K562 (cell line): ENCODE measurements at places on chromosomes 4 and X. TPM values are rescaled to one million over a fixed set of nuclear protein-coding genes. Genes with fewer than 3 reads are reported as not detected.

TBX22 gene
- not detected in 2 replicates for total RNA-seq

HPGD gene
- 3.3 and 3.5 TPM in 2 replicates for total RNA-seq

C1QTNF7 gene
- total RNA-seq, result not detected in 2 replicates

RAB39B gene
- total RNA-seq, result 0.07 and 0.09 TPM in 2 replicates

SAGE1 gene
- total RNA-seq, result 22.8 and 22.9 TPM in 2 replicates

TMPRSS11A gene
- total RNA-seq, result not detected in 2 replicates

SEPSECS gene
- total RNA-seq, result 10.5 and 12.5 TPM in 2 replicates

COX18 gene
- 15.3 and 17.5 TPM in 2 replicates for total RNA-seq

GJB1 gene
- 0.11 TPM in 1 of 2 replicates, not detected in the other for total RNA-seq

LDOC1 gene
- 2.2 and 2.4 TPM in 2 replicates for total RNA-seq

CPE gene
- total RNA-seq, result 0.16 and 0.22 TPM in 2 replicates

REPS2 gene
- 0.07 and 0.18 TPM in 2 replicates for total RNA-seq

IL2 gene
- 0.89 and 1.6 TPM in 2 replicates for total RNA-seq

ZNF711 gene
- 4.0 and 4.2 TPM in 2 replicates for total RNA-seq

HPF1 gene
- total RNA-seq, result 31.1 and 31.6 TPM in 2 replicates

FRMD7 gene
- total RNA-seq, result not detected in 2 replicates

BMX gene
- 1.3 and 1.4 TPM in 2 replicates for total RNA-seq

OPRPN gene
- not detected in 2 replicates for total RNA-seq

HSFX2 gene
- 0.11 TPM in 1 of 2 replicates, not detected in the other for total RNA-seq

PPP1R2C gene
- not detected in 2 replicates for total RNA-seq

DTHD1 gene
- not detected in 2 replicates for total RNA-seq

MAGEA10 gene
- not detected in 2 replicates for total RNA-seq

PABPC1L2A gene
- not detected in 2 replicates for total RNA-seq

RHOXF2 gene
- 120 and 121 TPM in 2 replicates for total RNA-seq

USP26 gene
- total RNA-seq, result 0.20 and 0.47 TPM in 2 replicates

CTPS2 gene
- 13.9 and 14.1 TPM in 2 replicates for total RNA-seq

DDIT4L gene
- total RNA-seq, result not detected in 2 replicates

DRP2 gene
- 0.09 and 0.25 TPM in 2 replicates for total RNA-seq

CORIN gene
- 0.31 TPM in 1 of 2 replicates, not detected in the other for total RNA-seq

GALNTL6 gene
- total RNA-seq, result 0.25 and 0.47 TPM in 2 replicates

POF1B gene
- total RNA-seq, result 0.04 and 0.11 TPM in 2 replicates

TKTL1 gene
- 0.35 and 0.51 TPM in 2 replicates for total RNA-seq

NAT8L gene
- total RNA-seq, result 9.5 and 11.0 TPM in 2 replicates

SASH3 gene
- 0.34 and 0.35 TPM in 2 replicates for total RNA-seq

IBSP gene
- total RNA-seq, result not detected in 2 replicates
